BJ (cell line): ENCODE measurements at places on chromosomes 4 and X.
A peak's percentile ranks its signal among the peaks of the same experiment; 100 is the strongest.

GRCh38 chrX:106467422-106467821 lies 144.4 kb upstream of the RADX start:
- DNase-seq: no peak

DNA sequence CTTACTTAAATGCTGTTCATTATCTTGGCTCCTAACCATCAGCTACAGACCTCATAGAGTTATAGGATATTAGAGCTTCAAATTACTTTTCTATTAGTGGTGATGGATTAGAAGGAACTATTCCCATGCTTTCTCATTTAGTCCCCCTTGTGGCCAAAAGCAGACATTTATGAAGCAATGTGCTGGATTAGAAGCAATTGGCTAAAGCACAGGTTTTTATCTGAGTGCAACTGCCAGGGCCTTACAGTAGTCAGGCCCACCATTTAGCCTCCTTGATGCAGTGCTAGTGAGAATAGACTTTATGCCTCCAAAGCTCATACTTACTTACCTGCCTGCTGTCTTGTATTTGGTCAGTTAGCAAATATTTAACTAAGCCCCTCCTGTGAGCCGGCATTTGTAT lies 93.0 kb downstream of the TSPAN7 start:
- no peak for DNase-seq

- no peak for DNase-seq
Measured at GRCh38 chr4:89023140-89023539, 33.8 kb downstream of the FAM13A start.

GRCh38 chr4:10524196-10524833 lies 67.1 kb upstream of the ZNF518B start:
- DNase-seq: no peak

- DNase-seq: no peak
Measured at GRCh38 chrX:22246620-22247019, 26.1 kb upstream of the CBLL2 start.

- DNase-seq: no peak
Measured at GRCh38 chrX:2638279-2638678, 52.8 kb upstream of the CD99 start.

- no peak for DNase-seq
Measured at GRCh38 chr4:94758700-94759399, 1.1 kb downstream of the BMPR1B start.

DNA sequence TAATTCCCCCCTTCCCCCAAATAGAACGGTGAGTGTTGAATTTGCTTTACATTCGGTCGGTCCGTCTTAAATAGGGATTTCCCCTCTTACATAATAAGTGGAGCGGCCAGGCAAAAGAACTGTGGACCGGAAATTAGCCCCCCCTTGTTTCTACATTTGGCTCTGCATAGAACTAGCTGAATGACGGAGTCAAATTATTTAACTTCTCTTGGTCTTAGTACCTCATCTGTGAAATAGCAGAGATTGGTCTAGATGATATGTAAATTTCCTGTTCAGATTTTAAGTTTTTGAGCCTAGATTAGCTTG lies 1.3 kb downstream of the SPATA18 start:
- DNase-seq: no peak

DNA sequence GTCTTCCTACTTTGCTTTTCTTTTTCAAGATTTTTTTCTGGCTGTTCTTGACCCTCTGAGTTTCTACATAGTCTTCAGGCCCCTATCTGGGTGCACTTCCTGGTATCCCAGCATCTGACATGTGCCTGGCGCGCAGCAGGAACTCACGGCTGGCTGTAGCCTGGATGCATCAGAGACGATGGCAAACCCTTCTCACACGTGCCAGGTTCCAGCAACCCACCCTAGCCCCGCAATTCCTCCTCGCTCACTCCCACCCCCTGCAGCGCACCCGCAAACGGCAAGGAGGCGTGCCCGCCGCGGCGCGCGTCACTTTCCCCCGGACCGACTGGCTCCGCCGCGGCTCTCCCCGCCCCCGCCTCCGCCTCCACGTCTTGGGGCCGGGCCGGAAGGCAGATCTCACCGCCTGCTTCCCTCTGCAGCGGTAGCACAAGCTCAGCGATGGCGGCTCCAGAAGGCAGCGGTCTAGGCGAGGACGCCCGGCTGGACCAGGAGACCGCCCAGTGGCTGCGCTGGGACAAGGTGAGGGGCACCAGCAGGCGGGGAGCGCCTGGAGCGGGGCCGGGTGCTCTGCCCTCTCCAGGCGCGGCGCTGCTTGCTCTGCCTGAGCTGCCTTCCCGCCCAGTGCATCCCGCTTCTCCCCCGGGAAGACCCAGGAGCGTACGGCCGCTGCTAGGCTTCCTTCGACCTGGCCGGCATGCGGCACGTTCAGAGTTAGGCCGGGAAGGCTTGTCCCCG lies at the start of gene PGM2:
Gene PGM2, plus strand, starts transcription at position 392 of the 735 bp plus-strand sequence. Its CDS starts 47 bp downstream, at position 439.
- DNase-seq: peak; percentile 16

GRCh38 chr4:84480082-84480481 lies 19.0 kb downstream of the NKX6-1 start:
- DNase-seq: no peak
